ENCODE measurements at places on chromosomes 6 and 20. TPM values are rescaled to one million over a fixed set of nuclear protein-coding genes. Genes with fewer than 3 reads are reported as not detected.

- DNase-seq = no peak
Observed at GRCh38 chr6:6766230-6766905, 177.8 kb downstream of the LY86 start.

DNA sequence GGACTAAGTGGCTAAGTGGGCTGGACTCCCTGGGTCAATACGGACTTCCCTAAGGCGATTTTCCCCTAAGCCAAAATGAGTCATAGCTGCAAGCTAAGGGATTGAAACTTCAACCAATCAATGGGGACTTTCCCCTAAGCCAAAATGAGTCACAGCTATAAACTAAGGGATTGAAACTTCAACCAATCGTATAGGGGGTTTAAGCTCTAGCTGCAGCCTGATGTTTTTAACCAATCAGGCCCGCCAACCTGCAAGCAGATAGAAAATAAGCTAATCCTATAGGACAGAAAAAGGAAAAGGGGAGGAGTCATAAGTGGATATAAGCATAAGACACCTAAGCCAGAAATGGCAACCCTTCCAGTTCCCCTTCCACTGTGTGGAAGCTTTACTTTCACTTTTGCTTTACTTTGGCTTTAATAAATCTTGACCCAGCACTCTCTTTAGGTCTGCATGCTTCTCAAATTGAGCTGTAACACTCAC, 655.0 kb upstream of the HS3ST5 start:
- no peak for DNase-seq

The ZC2HC1B gene
- total RNA-seq = not detected

The PTCRA gene
- total RNA-seq = not detected

The EDN3 gene
- 6.9 TPM for total RNA-seq

The TFAP2A gene
- total RNA-seq = 46.0 TPM

The TRIM31 gene
- total RNA-seq = 3.3 TPM

DNA sequence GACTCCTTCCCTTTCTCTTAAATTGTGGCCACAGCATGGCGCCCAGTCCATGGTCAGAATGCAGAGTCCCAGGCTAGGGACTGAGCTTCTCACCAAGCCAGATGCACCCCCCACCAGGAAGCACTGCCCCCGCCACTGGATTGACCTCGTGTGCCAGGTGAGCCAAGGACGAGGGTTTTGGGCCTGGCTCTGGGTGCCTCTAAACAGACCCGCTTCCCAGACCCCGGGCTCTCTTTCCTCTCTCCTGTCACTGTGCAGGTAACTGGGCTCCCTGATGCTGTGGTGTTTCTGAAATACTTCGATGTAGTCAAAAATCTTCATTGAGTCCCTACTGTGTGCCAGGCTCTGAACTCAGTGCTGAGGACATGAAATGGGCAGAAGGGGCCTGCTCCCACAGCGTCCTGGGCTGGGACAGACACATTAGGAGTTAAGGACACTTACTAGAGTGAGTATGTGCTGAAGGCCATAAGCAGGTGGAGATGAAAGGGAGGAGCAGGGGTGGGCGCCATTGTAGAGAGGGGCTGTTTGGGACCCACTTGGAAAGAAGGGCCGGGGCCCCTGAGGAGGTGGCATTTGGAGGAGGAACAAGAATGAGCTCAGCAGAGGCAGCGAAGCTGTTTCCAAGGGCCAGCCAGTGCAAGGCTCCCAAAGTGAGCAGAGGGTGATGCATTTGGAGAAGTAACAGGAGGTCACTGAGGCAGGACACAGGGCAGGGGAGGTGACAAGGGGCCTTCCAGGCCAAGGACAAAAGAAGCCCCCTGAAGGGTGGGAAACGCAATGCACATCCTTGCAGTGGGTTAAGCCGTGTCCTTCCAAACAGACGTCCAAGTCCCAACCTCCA, 217.1 kb downstream of the ANKRD60 start:
- DNase-seq = peak; percentile 38

- DNase-seq = no peak
Observed at GRCh38 chr20:37233548-37234253, 27.9 kb downstream of the GHRH start.

DNA sequence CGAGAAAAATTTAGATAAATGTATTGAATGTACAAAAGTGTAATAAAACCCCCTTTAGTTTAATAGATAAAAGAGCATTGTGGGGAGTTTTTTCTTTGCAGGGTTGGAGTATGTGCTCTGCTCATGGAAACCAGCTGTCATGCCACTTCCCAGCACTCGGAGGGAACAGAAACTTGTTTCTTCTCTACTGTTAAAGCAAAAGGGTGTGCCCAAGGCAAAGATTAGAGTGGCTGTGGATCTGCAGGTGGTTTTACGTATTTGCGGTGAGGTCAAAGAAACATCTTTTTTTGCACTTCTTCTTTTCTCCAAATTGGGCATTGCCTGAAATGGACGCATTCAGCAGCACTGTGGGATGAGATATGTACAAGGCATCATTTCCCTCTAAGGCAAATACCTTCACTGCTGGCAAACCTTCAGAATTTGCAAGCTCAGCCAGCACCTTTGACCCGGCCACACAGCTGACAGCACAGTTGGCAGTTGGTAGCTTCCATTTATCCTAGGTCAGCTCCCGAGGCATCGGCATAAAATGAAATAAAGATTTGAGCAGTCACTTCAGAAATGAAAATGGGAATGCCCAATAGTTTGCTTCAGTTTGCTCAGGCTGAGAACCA, 178.4 kb upstream of the EYA4 start:
- DNase-seq = no peak

The LPIN3 gene
- total RNA-seq = 20.8 TPM

The RCAN2 gene
- 14.9 TPM for total RNA-seq

The CRNKL1 gene
- total RNA-seq = 18.9 TPM

- DNase-seq = no peak
Observed at GRCh38 chr6:166747644-166748595, 120.9 kb upstream of the RPS6KA2 start.

DNA sequence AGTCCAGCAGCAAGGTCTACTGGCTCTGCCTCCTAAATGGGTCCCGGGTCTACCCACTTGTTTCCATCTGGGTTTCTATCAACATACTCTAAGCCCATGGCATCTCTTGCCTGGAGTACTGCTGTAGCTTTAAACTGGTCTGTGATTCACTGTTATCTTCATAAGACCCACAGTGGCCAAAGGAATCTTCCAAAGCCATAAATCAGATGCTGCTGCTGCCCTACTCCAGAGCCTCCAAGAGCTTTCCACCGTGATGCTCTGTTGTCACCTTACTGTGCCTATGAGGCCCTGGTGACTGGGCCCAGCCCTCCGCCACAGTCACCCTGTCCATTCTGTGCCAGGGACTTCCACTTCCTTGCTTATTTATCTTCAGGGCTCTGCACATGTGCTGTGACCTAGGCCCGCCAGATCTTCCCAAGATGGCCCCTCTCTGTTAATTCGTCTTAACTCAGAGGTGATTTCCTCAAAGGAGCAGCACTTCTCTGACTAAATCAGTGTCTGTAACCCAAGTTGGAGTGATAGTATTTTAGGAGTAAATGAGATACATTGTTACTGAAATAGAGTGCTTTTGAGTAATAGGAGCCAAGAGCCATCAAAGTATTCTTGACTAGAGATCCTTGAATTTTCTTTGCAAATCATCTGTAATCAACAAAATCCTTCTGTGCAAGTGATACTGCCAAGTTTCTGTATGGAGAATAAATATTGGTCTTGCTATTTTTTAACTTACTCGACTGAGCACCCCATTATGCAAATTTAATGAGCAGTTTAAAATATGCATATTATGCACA, 102.5 kb downstream of the PPP1R14C start:
- DNase-seq = no peak

- DNase-seq = no peak
Observed at GRCh38 chr6:105057160-105057559, 100.3 kb downstream of the LIN28B start.

DNA sequence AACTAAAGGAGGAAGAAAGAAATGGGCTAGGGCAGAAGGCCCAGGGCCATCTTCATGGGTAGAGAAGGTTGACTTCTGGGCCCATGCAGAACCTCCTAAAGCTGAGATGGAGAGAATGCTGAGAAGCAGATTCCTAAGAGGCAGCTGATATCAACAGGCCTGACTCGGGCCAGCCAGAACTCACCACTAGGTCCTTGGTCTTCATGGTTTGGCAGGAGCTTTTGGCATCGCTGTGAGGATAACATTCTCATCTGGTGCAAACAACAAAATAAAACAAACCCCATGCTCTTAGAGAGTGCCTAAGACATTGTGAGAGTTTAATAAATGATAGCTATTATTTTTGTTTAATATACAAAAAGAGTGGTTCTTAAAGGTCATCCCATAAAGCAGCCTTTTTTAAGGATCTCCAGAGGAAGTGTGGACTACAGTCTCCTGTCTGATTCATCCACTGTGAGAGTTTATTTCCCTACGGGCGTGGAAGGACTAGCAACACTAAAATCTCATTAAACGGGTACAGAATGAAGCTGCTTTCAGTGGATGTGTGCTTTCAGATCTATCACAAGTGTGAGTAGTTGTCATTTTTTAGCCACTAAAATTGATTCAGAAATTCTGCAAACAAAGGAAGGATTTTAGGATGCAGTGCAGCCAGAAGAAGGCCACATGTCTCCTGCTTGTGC, 160.0 kb downstream of the PLCB4 start:
- DNase-seq = no peak

The STMND1 gene
- not detected for total RNA-seq

The TRIM10 gene
- not detected for total RNA-seq

- DNase-seq = peak; percentile 20
Observed at GRCh38 chr6:70412252-70413113, 825 bp upstream of the FAM135A start.

DNA sequence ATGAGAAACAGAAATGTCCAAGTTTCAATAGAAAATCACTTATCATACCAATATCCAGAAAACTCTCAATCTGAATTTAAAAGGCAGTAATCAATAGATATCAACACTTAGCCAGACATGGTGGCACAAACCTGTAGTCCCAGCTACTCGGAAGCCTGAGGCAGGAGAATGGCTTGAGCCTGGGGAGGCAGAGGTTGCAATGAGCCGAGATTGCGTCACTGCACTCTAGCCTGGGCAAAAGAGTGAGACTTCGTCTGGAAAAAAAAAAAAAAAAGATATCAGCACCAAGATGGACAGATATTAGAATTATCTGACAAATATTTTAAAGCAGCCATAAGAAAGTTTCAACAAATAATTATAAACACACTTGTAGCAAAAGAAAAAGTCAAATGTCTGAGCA, 47.0 kb downstream of the TCP11 start:
- no peak for DNase-seq

DNA sequence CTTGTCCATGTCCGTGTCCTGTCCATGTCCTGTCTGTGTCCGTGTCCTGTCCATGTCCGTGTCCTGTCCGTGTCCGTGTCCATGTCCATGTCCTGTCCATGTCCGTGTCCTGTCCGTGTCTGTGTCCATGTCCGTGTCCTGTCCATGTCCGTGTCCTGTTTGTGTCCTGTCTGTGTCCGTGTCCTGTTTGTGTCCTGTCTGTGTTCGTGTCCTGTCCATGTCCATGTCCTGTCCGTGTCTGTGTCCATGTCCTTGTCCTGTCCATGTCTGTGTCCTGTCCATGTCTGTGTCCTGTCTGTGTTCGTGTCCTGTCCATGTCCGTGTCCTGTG, 55.0 kb upstream of the BHLHE23 start:
- DNase-seq = peak; percentile 27
